CD14-positive monocyte (primary cell): ENCODE measurements at places on chromosomes 2 and 18.
A peak's percentile ranks its signal among the peaks of the same experiment; 100 is the strongest.

- no peak for DNase-seq
Measured at GRCh38 chr2:11719230-11719977, 27.0 kb upstream of the LPIN1 start.

- DNase-seq, result no peak
Measured at GRCh38 chr2:39015424-39015823, 105.4 kb downstream of the SOS1 start.

DNA sequence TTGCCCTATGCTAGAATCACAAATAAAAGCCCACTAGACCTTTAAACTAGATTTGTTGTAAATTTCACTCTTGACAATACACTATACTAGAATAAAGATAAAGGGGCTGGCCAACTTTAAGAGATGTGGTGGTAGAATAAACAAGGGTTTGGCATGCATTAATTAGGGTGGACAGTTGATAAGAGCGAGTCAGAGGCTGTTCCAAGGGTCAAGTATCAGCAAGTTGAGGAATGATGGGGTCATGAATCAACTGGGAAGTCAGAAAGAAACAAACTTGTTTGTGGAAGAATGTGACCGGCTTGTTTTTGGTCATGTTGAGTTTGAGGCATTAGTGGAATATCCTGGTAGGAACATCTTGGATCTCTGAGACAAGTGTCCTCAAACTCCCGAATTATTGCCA lies 398.3 kb upstream of the TNP1 start:
- no peak for DNase-seq

- no peak for DNase-seq
Measured at GRCh38 chr2:136495636-136496035, 269.7 kb upstream of the THSD7B start.

GRCh38 chr2:197786010-197786877 lies 1.1 kb upstream of the BOLL start:
- no peak for DNase-seq

DNA sequence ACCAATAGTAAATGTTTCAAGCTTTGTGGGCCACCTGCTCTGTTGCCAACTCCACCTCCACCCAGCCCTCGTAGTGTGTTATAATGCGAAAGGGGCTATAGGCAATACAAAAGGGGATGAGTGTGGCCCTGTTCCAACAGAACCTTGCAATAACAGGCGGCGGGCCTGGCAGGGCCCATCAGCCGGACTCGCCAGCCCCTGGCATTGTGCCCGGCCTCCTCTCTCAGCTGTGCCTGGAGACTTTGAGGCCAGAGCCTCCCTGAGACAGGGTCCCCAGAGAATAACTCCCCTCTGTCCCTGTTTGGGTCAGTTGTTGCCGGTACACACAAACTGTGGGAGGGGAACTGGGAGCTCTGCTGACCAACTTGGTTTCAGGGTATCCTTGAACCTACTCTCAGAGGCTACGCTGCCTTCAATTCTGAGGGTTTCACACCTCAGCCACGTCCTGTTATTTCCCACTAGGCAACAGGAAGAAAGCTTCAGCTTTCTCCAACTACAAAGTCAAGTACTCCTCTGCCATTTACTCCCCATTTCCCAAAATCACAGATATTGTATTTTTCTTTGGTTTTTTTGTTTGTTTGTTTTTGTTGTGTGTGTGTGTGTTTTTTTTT lies 58.0 kb upstream of the ZNF236 start:
- no peak for DNase-seq

GRCh38 chr2:136530146-136530545 lies 235.2 kb upstream of the THSD7B start:
- no peak for DNase-seq

- no peak for DNase-seq
Measured at GRCh38 chr2:239330836-239331235, 70.0 kb downstream of the HDAC4 start.

- no peak for DNase-seq
Measured at GRCh38 chr2:75416420-75417342, 144.1 kb downstream of the EVA1A start.

DNA sequence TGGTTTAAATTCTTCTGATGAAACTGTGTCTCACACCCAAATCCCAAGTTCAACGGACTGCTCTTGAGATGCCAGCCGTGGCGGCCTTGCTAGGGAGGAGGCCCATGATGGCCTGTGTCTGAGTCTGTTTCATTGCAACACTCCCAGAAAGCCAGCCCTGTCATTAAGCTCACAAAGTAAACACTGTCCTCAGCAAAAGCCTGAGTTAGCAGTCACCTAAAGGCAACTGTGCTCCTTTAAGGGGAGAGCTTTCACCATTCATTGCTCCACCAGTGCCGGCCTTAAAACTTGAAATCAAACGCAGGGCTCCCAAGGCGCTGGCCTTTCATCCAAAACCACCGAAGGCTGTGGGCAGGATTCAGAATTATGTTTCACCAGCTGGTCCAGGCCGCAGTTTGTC lies 42.5 kb upstream of the PPP1CB start:
- no peak for DNase-seq

- no peak for DNase-seq
Measured at GRCh38 chr2:181978351-181979150, 7.1 kb upstream of the PPP1R1C start.

- DNase-seq, result no peak
Measured at GRCh38 chr2:7660816-7661215, 743.6 kb downstream of the RNF144A start.

DNA sequence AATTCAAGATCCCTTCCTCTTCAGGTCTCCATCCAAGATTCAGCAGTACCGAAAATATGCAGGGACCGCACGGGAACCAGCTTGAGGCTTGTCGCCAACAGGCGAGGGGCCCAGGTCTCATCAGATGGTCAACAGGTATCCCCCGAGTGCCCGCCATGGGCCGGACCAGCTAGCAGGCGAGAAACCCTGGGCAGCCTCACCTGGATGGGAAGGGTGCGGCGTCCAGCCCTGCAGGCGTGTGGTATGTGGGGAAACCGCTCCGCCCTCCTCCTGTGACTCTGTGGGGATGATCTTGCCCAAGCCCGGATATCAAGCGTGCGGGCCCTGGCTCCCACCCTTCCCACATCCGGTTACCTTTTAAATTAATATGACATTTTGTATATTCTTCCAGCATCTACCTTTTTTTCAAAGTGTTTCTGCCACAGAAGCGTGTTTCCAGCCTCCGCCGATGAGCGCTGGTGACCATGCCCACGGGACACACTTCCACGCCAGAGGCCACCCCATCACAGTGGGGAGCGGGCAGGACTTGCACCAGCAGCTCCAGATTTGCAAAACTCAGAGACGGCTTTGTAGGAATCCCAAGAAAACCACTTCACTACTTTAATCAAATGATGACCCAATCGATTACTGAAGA lies 33.2 kb downstream of the ZNF516 start:
- no peak for DNase-seq

GRCh38 chr2:139218181-139218580 lies 438.0 kb upstream of the NXPH2 start:
- no peak for DNase-seq

- DNase-seq, result no peak
Measured at GRCh38 chr2:188984065-188984491, 9.9 kb downstream of the COL3A1 start.

GRCh38 chr18:79489051-79489898 lies 93.5 kb downstream of the NFATC1 start:
- no peak for DNase-seq

DNA sequence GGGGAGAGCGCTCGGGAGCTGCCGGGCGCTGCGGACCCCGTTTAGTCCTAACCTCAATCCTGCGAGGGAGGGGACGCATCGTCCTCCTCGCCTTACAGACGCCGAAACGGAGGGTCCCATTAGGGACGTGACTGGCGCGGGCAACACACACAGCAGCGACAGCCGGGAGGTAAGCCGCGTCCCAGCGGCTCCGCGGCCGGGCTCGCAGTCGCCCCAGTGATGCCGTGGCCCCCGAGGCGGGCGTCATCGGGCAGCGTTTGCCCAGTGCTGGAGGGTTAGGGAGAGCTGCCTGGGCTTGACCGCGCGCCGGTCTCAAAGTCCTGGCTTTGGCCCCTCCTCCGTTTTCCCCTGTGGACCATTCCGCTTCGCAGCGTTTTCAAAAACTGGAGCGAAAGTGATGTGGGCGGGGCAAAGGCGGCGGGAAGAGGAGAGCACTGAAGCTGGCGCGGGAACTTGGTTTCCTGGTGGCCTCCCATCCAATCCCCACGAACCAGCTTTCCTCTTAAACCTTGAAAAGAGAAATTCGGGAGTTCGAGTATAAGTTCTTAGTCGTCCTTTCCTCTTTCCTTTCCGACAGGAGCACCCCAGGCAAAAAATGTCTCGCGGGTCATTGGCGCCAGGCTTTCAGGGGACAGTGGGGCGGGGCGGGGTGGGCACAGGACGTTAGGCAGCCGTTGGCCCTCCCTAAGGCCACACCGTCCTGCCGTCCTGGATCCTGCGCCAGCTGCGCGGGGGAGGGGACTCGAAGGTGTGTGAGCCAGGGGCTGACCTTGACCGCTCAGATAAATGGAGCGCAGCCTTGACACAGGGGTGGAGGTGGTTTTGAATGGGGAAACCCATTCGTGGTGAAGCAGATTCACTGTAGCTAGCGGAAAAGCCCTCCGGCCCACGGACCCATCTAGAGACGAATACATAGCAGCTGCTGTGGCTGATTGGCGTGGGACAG lies 821 bp downstream of the TYMS start:
- peak; percentile 36 for DNase-seq

DNA sequence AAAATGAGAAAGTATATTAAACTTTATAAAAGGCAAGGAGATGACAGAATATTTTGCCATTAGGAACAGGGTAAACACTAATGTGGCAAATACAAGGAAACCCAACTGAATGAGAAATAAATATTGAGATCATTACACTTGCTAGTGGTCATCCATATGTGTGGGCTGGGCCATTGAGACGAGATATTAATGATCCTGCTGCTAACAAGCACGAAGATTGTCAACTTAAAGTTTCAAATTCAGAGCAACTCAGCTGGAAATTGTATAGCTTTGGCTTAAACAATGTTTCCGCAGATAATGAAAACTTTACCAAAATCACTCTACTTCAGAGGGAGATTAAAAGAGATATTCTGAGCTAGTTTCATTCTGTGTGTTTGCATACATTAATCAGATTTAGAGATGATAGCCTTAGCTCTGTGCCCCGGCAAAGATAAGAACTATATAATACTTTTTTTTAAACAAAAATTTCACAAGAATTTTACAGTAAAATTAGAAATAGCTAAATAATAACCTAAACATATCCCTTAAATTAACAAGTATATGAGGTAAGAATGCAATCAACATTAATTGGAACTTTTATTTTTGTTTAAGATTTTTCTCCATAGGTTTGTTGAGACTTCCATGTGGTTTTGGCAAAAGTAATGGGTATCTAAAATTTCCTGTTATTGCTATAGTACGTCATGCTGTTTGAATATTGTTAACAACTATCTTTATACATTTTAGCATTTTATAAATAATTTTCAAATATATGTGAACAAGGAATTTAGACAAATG lies 40.0 kb downstream of the FN1 start:
- DNase-seq, result no peak

DNA sequence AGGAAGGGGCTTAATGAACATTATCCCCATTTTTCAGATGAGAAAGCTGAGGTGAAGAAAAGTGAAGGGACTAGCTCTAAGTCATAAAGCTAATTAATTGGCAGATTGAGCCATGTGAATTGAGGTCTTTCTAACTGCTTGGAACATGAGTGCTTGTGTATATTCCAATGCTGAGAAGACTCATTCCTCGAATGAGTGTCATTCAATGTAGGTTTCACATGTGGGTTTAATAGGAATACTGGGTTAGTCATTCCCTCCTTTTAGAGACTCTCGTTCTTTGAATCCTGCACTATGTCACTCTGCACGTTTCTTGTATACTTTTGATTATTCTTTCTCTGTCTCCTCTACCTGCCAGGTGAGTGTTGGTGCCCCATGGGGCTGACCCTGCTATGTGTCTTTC lies 218.2 kb downstream of the HRH4 start:
- DNase-seq, result no peak
